ENCODE measurements at places on chromosomes 2 and 18.

- no peak for DNase-seq
Measured at GRCh38 chr2:3209258-3209657, 168.4 kb downstream of the EIPR1 start.

DNA sequence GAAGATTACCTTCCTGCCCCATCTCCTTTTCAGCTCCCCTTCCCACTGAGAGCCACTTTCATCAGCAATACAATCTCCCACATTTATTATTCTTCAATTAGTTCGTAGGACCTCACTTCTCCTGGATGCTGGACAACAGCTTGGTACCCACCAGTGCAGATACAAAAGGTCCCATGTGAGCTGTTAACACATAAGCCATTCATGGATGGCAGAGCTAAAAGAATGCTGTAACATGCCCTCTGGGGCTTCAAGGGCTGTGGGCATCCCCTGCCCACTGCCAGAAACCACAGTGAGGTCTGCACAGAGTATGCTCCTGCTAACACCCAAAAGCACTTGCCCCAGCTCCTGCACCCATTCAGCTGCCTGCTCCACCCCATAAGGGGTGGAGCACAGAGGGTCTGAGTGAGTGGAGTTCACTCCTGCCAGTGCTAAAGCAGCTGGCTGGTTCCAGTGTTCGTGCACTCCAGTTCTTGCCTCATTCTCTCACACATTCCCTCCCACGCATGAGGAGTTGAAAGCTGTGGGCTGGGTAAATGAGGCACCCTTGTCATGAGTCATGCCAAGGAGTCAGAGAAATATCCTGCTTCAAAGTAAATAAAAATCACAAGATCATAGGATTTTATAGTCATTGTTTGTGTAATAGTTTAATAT, 305.9 kb upstream of the TMEFF2 start:
- no peak for DNase-seq

GRCh38 chr2:39469807-39470206, 32.7 kb upstream of the MAP4K3 start:
- DNase-seq = peak; percentile 40

GRCh38 chr2:152355409-152355831, 20.4 kb downstream of the FMNL2 start:
- DNase-seq = no peak

GRCh38 chr18:11726556-11726955, 37.5 kb downstream of the GNAL start:
- no peak for DNase-seq

DNA sequence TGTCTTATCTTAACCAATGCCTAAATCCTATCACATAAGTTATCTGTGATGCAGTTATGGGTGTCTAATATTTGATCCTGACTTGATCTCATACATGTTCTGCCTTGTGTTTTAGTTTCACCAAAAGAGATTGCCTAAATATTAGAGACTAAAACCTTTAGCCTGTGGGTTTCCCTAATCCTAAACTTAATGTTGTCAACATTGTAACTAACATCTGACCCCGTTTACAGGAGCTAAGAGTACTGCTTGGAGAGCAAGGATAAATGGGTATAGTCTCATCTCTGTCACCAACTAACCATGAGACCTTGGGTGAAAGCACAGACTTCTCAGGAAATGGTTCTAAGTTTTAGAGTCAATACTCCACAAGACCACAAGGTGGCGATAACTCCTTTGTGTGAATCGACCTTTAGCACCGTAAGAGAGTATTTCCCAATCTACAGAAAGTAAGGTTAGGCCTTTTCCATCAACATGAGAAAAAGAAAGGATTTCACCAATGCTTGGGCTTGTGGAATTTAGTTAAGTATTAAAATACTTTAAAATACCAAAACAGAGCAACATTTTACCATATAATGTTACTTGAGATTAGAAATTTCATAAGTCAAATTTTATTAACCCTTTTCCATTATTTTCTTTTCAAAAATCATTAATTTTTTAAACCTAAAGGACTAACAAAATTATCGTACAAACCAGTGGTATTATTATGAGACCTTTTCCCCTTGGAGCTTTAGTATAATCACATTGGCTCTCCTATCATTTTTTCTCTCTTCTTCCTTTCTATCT, 60.5 kb downstream of the G6PC2 start:
- DNase-seq = peak; percentile 61

DNA sequence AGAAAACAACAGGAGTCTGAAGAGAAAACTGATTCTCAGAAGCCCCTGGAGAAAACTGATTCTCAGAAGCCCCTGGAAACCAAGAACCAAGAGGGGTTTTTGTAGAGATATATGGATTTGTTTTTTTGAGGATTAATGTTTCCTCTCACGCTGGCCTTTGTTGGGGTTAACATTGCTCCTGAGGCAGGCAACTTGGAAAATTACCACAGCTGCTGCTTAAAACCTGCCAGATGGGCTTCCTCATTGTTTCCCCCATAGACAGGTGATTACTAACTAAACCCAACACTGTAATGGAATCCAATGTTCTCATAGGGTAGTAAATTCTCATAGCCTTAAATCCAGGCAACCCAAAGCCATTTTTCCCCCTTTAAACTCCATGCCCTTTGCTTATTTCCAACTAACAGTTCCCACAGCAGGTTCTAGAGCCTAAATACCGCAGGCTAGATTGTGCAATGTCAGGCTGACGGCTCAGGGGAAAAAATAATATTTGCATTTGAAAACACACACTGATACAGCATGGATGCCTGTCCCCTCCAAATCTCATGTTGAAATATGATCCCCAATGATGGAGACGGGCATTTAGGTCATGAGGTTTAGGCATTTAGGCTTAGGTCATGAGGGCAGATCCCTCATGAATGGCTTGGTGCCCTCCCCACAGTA, 272.3 kb upstream of the PKDCC start:
- no peak for DNase-seq

- DNase-seq = no peak
Measured at GRCh38 chr2:19883486-19883885, 18.3 kb downstream of the TTC32 start.

DNA sequence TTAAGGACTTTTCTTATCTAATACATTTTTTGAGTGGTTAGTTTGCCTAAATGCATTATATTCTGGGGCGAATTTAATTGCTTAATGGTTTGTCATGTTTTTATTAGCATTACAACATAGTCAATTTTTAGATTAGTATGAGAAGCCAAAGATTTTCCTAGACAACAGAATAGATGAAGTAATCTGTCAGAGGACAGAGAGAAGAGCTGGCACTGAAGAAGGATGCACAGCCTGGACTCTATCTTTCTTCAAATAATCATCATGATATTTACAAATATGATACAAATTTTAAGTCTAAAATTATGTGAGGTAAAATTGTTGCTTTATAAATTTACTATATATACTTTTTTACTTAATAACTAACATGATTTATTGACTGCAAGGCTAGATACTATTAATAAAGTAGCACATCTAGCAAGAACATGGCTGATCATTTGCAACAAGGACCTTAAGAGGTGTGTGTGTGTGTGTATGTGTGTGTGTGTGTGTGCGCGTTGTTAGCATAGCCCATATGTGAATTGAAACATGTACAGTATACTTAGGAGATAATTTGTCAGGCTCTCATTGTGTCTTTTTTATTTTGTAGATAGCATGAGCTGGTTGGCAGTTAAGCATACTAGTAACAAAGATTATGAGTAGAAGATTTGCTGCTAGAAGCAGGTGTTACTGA, 752.2 kb downstream of the DCDC2C start:
- DNase-seq = no peak

- no peak for DNase-seq
Measured at GRCh38 chr2:233414273-233414654, 60.0 kb downstream of the DGKD start.

DNA sequence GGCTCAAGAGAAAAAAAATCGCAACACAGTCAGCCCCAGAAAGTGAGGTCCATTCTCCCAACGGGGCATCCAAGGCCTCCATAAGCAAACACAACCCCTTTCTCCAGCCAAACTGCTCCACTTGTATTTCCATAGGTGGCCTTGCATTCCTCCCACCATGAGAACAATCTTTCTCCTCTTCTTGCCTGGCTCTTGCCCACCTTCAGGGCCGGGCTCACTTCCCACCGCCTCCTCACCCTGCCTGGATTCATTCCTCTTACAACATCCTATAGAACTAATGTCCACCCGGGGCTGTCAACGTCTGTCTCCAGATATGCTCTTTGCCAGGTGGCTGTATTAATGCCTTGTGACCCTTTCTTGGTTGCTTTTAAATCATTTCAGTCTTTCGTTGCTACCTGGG, 124.5 kb downstream of the SMAD7 start:
- DNase-seq = no peak
